ENCODE measurements at places on chromosomes 2 and 18.

DNA sequence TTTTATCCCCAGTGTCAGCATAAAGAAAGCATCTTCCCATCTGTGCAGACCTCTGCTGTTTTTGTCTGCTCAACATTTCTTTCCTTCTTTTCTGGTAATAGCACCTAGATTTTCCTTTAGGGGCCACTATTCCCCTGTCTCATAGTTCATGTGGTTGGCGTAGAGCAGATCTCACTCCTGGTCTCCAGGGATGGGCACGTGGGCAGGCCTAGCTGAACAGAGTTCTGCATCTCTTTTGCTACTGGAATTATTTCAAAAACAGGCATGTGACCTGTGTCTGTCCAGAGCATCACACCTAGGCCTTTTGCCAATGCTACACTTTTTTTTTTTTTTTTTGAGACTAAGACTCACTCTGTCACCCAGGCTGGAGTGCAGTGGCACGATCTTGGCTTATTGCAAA, 17.7 kb upstream of the ICOS start:
- DNase-seq, result no peak

- DNase-seq, result no peak
Observed at GRCh38 chr18:50775207-50775606, 44.6 kb downstream of the MRO start.

DNA sequence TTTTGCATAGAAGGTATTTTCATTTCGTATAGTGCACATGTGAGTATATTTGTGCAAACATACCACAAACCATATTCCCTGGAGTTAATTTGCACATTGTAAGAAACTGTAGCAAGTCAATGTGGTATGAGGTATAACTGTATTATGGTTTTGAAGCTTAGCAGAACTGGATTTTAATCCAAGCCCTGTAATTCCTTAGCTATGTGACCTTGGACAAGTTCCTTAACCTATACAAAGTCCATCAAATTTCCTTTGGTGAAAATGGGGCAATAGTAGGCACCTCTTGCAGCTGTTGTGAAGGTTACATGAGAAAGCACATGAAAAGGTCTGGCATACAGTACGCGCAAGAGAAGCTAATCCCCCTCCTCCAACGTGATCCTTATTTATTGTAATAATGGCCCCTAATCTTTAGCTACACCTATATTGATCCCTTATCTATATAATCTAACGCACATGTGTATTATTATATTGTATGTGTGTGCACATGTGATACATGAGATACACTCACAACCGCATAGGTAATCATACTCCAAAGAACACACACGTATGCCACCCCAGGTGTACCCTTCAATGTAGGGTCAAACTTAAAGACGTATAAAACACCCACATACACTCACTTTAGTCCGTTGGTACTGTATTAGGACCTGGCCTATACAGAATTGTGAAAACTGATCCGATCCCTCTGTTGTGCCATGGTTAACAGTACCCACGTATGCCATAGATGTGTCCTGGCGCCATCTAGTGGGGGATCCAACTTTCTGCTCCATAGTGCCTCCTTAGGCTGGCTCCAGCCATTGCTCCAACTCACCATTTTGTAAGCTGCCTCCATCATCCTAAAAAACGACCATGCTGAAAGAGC, 402.9 kb upstream of the SLC14A2 start:
- peak; percentile 78 for DNase-seq

GRCh38 chr2:59176737-59177136, 935.6 kb upstream of the FANCL start:
- DNase-seq, result no peak

DNA sequence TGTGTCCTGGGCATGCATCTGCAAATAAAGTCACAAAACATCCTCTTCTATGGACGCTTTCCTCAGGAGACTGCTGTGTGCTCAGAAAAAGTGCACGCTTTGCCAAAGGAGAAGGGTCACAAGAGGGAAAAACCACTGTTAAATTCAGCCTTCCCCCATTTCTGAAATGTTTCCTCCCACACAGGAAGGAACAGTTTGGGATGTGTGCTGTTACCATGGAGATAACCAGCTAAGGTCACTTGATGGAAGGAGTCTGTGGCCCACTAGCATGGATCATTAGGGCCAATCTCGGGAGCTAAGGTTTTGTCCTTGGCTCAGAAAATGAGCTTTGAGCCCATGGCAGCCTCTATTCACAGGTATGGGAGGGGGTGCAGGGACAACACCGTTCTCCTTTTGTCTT, 5.6 kb downstream of the KCNE4 start:
- no peak for DNase-seq

DNA sequence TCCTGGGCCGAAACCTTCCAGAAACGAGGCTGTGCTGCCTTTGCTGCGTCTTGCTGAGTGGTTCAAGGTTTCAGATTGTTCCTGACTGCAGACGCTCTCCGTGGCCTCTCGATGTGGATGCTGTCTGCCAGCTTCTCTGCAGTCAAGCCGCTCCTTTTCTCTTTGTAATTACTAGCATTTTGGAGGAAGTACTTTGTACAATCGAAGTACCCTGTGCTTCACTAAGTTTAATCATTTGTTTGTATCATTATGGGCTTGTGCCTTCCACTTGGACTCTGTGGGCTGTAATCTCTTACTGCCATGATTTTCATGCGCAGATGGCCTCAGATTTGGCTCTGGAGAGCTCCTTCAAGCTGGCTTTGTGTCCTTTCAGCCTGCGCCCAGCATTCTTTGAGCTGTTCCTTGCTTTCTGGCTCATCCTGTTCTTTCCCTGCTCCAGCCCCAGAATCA, 49.3 kb downstream of the TRAF3IP1 start:
- DNase-seq, result no peak

GRCh38 chr2:3204031-3204821, 173.4 kb downstream of the EIPR1 start:
- DNase-seq, result no peak

DNA sequence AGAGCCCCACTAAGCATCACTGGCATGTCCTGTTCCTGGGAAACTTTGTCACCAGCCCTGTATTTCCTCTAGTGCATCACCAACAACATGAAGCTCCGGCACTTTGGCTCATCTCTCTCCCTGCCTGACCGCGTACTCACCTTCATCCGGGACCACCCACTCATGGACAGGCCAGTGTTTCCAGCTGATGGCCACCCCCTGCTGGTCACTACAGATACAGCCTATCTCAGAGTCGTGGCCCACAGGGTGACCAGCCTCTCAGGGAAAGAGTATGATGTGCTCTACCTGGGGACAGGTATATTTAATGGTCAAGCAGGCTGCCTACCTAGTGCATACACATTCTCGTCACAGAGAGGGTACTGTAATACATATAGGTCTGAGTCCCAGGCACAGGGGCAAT, 21.0 kb downstream of the SEMA4F start:
- DNase-seq, result no peak

- DNase-seq, result no peak
Observed at GRCh38 chr18:59038295-59039039, 101.2 kb upstream of the SEC11C start.

DNA sequence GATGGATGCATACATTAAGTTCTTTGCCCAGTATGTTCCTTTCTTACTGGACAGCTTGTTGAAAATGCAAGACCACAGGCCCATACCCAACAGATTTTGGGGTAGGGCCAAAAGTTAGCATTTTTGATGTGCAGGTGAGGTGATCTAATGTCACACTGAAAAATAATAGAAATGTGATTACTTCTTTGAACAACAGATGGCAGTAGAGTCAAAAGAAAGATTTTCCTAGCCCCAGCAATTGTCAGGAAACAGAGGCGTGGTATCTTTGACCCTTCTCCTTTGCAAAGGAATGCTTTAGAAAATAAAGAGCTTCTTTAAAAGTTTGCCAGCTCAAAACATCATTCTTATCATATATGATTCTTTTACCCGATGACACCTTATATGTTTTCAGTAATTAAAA, 343.6 kb upstream of the SYT4 start:
- no peak for DNase-seq

DNA sequence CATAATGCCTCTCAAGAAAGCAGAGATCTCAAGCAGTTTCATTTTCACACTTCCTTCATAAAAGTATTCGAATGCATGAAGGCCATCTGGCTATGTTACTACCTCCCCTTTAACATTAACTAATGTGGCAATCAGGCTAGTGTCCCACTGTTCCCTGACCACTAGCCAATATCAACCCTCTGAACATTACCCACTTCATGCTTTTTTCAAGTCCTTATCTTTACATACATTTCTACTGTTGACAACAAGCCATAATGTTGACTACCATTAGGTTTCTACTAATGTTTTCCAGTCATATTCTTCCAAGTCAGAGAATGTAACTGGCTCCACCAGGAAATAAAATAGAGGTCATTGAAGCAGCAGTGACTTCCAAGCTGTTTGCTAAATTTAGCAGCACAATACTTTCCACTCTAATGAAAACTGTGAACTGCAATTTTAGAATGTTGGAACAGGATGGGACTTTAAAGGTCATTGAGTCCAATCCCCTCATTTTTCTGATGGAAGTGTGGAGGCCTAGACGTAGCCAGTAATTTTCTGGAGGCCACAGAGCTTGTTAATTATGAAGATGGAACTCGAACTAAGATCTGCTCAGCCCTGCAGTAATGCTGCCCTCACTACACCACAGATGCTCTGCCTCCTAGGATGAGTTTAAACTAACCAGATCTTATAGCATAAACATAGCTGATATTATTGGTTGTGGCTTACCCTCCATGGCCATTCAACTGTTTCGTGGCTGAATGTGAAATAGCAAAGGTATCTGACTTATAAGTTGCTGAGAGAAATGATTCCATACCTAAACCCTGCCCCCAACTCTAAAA, 630 bp upstream of the PPP1R1C start:
- no peak for DNase-seq

DNA sequence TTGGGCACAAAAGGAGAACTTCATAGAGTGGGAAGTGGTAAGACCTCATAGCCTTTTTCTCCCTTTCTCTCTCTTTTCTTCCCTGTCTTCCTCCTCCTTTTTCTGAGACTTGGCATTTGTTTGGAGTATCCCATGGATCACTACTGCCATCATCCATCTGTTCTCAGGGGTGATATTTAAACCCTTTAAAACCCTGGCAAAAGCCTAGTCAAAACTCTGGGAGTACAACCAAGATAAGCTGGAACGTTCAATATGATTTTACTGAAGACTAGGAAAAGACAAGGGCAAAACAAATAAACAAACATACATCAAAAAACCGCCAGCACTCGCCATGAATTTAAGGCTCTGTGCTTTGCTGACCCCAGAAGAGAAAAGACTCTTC, 253.4 kb downstream of the CLIP4 start:
- DNase-seq, result no peak

Measured in stimulated activated CD4-positive, alpha-beta T cell treated with anti-CD3 and anti-CD28 coated beads, Interleukin-2, amount 100 ng/mL, for 24 hours (primary cell).